AG08396 (cell line): ENCODE measurements at places on chromosomes 3 and 15.
A peak's percentile ranks its signal among the peaks of the same experiment; 100 is the strongest.

DNA sequence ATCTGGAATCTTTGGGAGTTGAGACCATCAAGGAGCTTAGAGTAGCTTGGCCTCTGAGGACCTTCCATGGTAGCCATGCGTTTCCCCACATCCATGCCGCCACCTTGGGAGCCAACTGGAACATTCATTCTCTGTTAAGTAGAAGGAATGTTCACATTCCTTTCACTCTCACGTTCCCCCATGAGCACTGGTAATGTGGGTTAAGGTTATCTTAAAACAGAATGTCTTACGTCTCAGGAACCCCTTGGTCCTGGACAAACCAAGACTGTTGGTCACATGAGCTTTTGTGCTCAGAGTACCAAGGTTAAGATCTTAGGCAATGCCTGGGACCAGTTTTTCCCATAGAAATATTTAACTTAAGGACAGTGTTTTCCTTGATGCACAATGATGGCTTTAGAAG is 211.7 kb upstream of the UBE2E1 start:
- no peak for DNase-seq

DNA sequence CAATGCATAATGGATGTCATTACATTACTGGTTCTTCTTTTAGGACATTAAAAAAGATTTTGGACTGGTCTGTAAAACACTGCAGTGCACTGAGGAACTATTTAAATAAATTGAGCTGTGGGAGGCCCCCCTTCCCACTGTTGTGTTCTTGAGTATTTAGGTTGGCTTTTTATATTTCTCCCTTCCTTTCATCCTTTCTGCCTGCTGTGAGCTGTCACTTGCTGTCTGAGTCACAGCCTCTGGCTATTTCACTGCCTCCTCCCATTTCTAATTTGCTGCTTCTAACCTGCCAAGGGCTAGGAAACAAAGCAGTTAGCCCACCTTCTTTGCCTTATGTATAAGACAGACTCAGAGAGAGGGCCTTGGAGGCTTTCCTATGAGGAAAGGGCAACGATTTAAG is 89.0 kb upstream of the FNDC3B start:
- DNase-seq = peak; percentile 59

GRCh38 chr3:12349895-12350811 is 61.3 kb downstream of the PPARG start:
- DNase-seq = no peak

DNA sequence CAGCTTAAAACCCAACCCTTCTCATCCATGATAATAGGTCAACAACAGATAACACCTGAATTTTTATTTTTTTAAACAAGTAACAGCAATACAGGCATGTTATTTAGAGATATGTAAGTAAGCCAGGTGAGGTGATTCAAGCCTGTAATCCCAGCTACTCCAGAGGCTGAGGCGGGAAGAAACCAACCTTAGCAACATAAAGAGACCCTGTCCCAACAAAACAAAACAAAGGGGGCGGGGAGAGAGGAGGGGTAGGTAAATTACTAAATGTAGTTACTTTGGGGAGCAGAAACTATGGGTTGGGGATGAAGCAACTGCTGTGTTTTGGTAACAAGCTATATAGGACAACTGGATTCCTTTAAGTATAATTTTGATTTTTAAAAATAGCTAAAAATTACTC is 47.0 kb downstream of the GNB4 start:
- no peak for DNase-seq

GRCh38 chr3:111895071-111895470 is 36.0 kb downstream of the PHLDB2 start:
- peak; percentile 31 for DNase-seq

DNA sequence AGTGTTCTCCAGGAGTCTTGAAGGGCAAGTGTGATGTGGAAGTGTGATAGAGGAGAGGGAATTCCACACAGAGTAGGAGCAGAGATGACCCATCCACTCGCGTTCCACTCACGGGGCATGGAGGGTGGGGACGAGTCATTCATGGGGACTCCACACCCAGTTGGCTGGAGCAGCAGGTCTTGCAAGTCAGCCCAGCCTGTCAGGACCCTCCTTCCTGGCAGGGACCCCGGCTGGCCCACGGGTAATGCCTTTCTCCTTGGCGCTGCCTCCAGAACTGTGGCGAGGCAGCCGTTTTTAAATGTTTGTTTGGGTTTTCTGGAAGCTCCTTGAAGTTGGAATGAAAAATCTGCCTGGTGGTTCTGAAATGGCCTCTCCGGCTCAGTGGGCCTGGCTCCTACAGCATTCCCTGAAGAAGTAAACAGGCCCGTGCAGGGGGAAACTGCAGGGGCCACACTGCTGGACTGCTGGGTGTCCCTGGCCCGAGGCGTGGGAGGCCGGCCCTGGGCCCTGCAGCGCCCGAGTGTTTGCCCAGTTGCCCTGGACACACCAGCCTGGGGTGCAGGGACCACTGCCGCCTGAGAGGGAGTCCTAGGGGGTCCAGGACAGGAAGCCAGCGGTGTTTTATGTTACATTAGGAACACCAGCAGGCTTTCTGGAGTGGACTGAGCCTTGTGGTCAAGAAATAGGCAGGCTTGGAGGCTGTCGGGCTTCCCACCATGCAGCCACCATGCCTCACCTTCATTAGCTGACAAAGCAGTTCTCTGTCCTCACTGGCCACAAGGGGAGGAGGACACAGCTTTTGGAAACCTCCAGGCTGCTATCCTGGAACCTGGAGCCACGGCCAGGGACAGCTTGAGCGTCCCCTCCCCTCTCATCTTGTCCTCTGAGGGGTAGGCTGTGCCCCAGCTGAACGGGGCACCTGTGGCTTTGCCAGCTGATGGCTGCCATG is 61.3 kb downstream of the CEMIP start:
- DNase-seq = no peak

- no peak for DNase-seq
Measured at GRCh38 chr3:102297072-102297658, 137.7 kb upstream of the ZPLD1 start.

GRCh38 chr3:169865176-169865767 is 4.5 kb downstream of the LRRC31 start:
- DNase-seq = no peak

DNA sequence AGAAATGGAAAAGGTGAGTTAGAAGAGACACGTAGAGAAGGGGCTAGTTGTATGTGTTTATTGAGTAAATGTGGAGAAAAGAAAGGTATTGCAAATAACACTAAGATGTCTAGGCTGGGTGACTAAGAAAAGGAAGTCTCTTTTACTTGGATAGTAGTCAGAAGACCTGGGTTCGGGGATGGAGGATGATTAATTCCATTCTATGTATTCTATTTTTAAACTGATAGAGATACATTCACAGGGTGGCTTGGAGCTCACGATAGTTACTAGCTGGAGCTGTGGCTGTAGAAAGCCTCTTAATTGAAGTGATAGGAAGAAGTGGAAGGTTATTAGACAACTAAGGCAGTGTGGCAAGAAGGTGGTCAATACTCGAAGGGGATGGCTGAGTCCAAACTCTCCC is 65.9 kb upstream of the TNIK start:
- no peak for DNase-seq

- DNase-seq = no peak
Measured at GRCh38 chr3:51257870-51258269, 127.2 kb upstream of the MANF start.

DNA sequence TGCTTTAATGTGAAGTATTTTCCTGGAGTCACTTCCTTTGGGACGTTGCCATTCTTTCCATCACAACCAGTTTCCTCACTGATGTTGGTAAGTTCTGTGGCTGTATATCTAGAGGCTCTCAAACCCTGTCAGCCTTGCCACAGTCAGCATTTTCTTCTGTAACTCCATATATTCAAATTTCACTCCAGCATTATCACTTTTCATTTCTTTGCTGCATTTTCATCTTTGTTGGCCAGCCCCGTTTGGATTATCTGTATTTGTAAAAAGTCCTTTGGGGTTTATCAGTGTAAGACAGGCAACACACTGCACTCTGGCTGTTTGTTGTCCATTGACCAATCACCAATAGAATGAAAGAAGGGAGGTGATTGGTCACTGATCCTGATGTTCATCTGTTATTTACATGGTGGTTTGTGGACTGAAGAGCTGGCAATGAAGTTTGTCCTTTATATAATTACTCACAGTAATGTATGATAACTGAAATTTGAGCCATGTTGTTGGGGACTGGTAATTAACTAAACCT is 20.3 kb downstream of the GMPS start:
- DNase-seq = peak; percentile 55

GRCh38 chr15:63915873-63916771 is 82.4 kb upstream of the HERC1 start:
- peak; percentile 71 for DNase-seq

- no peak for DNase-seq
Measured at GRCh38 chr3:111846039-111846438, 13.0 kb upstream of the PHLDB2 start.

- DNase-seq = no peak
Measured at GRCh38 chr3:180624714-180625113, 22.8 kb downstream of the TTC14 start.

DNA sequence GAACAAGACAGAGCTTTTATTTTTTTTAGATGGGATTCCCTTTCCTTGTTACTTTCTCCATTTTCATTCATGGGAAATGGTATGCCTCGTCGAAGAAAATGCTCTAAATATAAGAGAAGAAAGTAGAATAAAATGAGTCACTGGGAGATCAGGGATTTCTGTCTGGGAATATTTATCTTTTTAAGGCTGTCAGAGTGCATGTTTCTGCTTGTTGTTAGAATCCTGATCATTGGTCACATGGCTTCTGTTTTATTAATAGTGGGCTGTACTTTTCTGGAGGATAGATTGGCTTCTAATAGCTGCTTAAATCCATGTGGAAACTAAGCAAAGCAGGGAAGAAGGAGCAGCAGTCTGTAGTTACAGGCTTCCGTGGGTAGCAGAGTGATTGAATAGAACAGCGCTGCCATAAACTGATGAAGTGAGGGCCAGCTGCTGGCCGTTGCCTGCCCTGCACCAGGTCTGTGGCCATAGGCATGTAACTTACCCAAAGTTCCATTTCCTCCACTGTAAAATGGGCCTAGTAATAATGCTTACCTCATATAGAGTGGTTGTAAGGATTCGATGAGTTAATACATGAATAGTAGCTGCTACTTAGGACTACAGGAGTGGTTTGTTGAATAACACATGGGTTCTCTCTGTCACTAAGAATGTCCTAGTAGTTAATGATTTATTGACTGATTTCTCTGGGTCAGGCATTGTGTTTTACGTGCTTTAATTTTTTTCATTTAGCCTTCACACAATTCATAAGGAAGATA is 289.9 kb downstream of the SATB1 start:
- no peak for DNase-seq

GRCh38 chr15:61527836-61528580 is 298.9 kb upstream of the RORA start:
- DNase-seq = no peak

GRCh38 chr3:112685956-112686799 is 45.2 kb upstream of the CCDC80 start:
- no peak for DNase-seq

GRCh38 chr15:41367418-41367817 is 34.7 kb downstream of the NUSAP1 start:
- DNase-seq = no peak

GRCh38 chr3:105674437-105675065 is 194.3 kb downstream of the CBLB start:
- DNase-seq = no peak

- peak; percentile 77 for DNase-seq
Measured at GRCh38 chr3:47661121-47661752, 82.6 kb upstream of the CSPG5 start.

GRCh38 chr3:195124378-195124992 is 146.5 kb downstream of the XXYLT1 start:
- DNase-seq = no peak

DNA sequence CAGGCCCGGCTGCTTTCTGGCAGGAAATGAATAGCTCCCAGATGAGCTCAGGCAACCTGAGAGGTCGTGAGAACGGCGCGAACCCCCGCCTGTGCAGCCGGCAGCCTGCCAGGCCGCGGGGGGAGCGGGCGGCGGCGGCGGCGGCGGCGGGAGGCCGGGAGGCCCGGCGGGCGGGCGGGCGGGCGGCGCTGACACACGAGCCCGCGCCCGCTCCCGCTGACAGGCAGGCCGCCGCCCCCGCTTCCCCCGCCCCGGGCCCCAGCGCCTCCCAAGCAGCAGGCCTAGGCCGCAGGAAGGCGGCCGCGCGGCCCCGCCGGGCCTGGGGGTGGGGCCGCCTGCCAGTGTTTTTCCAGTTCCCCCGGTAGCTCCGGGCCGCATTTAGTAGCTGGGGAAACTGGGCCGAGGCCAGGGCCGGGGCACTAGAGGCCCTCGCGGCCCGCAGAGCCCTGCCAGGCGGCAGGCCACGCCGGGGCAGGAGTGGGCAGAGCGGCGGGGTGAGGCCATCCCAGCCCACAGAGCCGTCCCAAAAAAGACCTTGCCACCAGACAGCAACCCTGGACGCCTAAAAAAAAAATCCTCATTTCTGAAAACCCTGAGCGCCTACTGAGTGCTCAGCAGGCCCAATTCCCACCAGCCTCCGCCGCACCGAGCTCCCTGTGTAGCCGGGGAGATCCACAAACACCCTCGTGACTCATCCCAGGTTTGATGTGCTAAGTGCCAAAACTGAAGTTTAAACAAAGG is 5.6 kb downstream of the HES1 start:
- DNase-seq = peak; percentile 89
